ENCODE measurements at places on chromosomes 12 and 14.
A peak's percentile ranks its signal among the peaks of the same experiment; 100 is the strongest.

DNA sequence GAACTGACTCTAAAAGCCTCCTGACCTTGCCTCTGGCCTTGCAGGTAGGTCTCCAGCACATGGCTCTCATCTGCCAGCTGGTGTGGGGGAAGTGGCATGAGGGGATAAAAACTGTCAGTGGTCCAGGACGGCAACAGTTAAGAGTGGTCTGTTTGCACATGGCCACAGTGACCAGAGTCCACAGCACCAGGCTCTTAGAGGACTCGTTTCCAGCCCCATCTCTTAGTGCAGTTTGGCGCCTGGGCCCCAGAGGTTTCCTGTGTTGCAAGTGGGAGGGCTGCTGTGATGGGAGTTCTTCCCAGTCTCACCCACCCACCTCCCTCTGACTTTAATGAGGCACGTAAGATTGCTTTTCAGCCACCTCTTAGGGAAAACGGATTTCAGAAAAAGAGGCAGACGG, 37.0 kb downstream of the APPL2 start:
- DNase-seq: no peak

GRCh38 chr14:77615361-77616132, 890 bp downstream of the SPTLC2 start:
- DNase-seq: no peak

GRCh38 chr12:71027856-71028255, 107.3 kb upstream of the PTPRR start:
- DNase-seq: no peak

DNA sequence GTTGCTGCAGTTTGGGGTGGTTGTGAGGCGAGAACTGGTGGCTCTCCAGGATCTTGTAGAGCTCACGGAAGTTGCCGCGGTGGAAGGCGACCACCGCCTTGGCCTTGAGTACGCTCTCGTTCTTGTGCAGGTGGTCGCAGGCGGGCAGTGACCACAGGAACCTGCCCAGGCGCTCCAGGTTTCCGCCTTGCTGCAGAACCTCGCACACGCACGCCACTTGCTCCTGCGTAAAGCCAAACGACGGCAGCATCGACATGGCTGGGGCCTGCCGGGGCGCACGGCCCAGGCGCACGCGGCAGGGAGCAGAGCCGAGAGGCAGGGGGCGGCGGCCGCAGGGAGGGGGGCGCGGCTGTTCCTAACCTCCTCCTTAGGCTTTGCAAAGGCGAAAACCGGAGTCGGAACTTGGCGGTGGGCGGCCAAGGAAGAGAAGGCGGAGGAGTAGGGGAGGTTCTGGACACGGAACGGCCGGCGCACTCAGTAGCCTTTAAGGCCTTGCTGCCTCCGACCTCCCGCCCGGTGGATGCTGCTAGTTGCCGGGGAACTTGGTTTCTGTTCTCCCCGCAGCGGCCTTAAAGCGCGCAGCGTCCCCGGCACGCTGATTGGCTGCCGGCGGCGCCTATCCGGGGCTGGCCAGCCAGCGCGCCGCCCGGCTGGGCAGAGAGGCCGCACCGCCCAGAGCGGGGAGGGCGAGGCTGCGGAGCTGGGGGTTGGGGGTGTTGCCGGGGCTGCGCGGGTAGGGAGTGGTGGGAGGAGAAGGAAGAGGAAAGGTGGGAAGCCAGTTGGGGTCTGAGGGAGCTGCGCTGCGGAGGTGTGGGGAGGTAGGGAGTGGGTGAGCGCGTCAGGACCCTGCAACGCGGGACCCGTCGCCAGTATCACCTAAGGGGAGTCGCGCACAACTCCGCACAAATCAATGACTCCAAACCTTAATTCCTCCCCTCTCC, at the start of gene SIX1:
Gene SIX1 (minus strand): TSS at position 544 of the 941 bp plus-strand sequence. CDS start 288 bp downstream, at position 256.
- peak; percentile 99 for DNase-seq

DNA sequence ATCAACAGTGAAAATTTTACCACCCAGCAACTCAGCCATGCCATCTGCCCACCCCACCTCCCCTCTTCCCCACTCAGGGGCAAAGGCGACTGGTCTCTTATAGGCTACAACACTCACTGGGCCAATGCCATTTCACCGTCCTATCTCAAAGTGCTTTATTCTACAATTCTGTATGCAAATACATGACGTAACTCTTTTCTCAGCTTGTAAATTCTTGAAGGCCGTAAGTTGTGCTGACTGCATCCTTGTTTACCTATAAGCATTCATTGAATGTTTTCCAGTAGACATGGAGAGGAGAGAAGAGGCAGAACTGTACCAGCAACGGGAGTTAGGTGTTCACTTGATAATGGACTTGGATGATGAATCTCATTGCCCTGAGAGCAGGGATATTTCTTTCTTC, 15.6 kb downstream of the BCL2L14 start:
- no peak for DNase-seq

DNA sequence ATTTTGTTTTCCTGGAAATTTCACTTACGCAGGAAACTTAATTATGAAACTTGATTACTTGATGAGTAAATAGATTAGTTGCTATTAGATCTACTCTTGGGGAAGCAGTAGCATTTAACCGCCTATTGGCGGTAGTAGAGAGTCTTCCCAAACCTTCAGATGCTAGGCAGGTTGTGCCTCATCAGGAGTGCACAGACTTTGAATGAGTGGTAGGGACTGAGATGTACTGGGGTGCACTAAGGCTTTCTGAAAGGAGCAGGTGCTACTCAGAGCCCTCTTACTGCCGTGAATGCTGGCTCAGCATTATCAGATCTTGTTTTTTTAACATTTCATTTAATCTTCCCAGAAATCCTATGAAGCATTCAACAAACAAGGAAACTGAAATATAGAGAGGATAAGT, 7.7 kb downstream of the GATC start:
- peak; percentile 34 for DNase-seq

DNA sequence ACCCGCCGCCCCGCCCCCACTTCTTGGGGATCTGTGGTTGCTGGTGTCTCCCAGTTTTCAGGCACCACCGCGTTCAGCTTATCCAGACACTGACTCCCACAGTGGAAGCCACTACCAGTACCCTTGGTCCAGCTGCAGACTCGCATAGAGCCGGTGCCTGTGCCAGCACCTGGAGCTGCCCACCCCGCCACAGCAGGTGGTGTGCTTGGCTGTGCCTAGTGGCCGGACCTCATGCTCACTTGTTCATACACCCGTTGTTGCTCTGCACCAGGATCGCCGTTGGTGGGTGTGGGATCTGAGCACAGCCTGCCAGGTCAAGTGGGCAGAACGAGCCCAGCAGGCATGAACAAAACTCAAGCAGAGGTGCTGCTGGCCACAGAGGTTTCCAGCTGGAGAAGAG, 673.2 kb downstream of the RERGL start:
- no peak for DNase-seq

- DNase-seq: no peak
These were observed 113.4 kb downstream of the RALGAPA1 start for GRCh38 chr14:35695647-35696046.
